ENCODE measurements at places on chromosomes 1 and 21. TPM values are rescaled to one million over a fixed set of nuclear protein-coding genes. Genes with fewer than 3 reads are reported as not detected.

- no peak for DNase-seq
These were observed 306.6 kb downstream of the PCP4 start for GRCh38 chr21:40173816-40174215.

- no peak for DNase-seq
These were observed at the start of gene KPRP for GRCh38 chr1:152757747-152758146. Gene KPRP, plus strand, starts transcription at chr1:152758025. Its CDS starts 1,564 bp downstream, at chr1:152759589.

DNA sequence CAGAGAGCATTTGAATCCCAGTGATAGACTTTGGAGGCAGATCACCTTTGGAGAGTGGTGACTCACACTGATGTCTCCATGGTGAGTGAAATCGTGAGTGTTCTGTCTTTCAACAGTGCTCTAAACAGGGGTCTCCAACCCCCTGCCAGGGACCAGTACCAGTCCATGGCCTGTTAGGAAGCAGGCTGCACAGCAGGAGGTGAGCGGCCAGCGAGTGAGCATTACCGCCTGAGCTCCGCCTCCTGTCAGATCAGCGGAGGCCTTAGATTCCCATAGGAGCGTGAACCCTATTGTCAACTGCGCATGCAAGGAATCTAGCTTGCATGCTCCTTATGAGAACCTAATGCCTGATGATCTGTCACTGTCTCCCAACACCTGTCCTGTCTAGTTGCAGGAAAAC is 61.8 kb upstream of the B3GALNT2 start:
- no peak for DNase-seq

DNA sequence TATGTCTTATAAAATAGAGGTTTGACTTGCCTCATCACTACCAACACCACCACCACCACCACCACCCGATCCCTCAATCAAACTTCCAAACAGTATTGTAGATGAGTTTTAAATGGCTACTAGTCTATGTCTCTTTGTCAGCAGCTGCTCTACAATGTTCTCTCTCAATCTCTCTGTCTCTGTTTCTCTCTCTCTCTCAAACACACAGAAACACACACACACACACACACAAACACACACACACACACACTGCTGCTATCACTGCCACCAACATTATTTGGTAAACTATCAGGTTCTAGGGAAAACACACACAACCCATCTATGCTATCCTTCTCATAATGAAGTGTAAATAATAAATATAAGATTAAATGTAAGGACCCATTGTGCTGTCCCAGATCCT is 2.4 kb downstream of the TNFSF4 start:
- no peak for DNase-seq

DNA sequence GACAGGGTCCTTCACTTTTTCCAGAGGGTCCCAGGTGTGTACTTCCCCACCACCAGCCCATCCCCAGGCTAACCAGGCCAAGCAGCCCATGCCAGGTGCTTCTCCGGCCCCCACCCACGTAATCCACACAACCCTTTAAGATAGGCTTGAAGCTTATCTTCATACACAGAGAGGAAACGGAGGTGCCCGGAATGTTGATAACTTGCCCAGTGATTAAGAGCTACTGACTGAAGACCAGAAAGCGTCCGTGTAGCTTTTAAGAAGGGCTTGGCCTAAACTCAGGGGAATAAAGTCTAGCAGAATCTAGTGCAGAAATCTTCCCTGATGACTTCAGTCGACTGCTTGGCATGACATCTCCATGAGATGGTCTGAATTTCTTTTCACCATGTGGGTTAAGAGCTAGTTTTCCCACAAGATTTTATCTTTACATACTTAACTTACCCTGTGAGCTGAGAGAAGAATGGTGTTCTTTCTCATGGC is 138.7 kb downstream of the GALNT2 start:
- no peak for DNase-seq

- DNase-seq = no peak
These were observed 92.1 kb upstream of the ARTN start for GRCh38 chr1:43841321-43842174.

- DNase-seq = no peak
These were observed 17.3 kb downstream of the CA6 start for GRCh38 chr1:8962812-8963530.

The HPDL gene
- 4.0 TPM for polyA plus RNA-seq

DNA sequence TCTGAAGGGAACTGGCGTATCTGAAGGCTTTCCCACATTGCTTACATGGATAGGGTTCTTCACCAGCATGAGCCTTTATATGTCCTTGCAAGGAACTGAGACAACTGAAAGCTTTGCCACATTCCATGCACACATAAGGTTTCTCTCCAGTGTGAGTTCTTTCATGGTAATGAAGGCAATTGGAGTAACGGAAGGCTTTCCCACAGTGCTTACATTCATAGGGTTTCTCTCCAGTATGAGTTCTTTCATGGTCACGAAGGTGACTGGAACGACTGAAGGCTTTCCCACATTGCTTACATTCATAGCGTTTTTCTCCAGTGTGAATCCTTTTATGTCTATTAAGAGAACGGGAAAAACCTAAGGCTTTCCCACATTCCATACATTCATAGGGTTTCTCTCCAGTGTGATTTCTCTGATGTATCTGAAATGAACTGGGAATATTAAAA is 15.0 kb downstream of the ZNF124 start:
- no peak for DNase-seq

DNA sequence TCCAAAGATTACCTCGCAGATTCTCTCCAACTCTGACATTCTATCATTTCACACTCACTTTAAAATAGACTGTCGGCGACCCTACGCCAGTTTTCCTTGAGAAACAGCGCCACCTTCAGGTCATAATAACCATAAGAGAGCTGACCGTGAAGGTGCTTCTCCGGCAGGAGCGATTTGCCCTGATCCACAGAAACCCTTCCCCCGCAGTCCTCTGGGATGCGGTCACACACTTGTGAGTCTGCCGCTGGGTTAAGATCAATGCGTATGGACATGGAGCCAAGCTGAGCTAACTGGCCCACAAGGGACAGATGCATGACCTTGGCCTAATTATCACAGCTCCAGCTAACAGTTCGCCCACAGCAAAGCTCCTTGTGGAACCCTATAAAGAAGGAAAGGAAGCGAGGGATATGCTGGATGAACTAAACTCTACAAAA is 32.8 kb upstream of the IFNAR2 start:
- peak; percentile 69 for DNase-seq

- no peak for DNase-seq
These were observed 208.8 kb downstream of the GIPC2 start for GRCh38 chr1:78254517-78254916.

The GJA4 gene
- polyA plus RNA-seq = 14.0 TPM
